ENCODE measurements at places on chromosomes 2 and 18.

- no peak for DNase-seq
- peaks cover 2% of the 10 kb centered on the region for H3K27me3 ChIP-seq
- H3K4me1 ChIP-seq, result no peaks in the 10 kb centered on the region
- H3K36me3 ChIP-seq, result no peaks in the 10 kb centered on the region
- no peak overlapping the region for H3K27ac ChIP-seq
- no peak overlapping the region for H3K4me3 ChIP-seq
Observed at GRCh38 chr18:71040161-71040560, 751.3 kb downstream of the SOCS6 start.

DNA sequence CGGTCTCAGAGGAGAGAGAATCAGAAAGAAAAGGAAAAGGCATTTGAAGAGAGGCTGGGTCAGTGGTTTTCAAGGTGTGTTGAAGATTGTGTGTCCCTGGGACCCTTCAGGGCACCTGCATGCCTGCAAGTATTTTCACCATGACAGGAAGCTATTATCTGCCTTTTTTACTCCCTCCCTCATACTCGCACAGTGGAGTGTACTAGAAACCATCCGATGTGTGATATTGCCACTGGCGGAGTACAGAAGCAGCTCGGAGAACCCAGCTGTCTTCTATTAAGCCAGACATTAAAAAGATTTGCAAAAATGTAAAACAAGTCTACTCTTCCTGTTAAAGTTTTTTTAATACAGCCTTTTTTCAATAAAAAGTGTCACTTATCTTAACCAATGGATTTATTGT, 33.7 kb upstream of the RFX8 start:
- no peaks in the 10 kb centered on the region for H3K4me1 ChIP-seq
- H3K36me3 ChIP-seq, result no peaks in the 10 kb centered on the region
- H3K27me3 ChIP-seq, result no peaks in the 10 kb centered on the region
- no peak overlapping the region for H3K27ac ChIP-seq

DNA sequence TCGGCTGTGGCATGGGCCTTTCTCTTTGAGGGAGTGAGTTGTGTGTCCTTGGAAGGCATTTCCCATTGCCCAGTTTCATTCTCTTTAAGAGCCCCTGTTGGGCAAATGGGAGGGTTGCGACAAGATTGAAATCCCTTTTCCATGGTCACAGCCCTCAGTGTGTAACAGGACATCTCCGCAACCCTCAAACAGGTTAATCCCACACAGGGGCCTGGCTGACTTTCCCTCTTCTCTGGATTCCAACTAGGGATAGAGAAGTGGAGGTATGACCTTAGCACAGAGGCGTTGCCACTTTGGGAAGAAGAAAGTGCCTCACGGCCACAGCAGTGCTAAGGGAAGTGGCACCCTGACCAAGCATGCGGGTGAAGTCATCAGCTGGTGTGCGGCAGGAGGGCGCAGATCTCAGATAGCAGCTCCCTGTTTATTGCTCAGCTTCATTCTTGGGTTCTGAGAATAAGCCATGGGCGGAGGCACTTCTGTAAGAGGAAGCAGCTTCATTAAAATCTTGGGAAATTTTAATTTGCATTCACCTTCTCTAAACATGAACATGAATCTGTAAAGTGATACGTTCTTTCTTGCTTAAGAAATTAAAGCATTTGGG, 256.5 kb downstream of the GBX2 start:
- H3K4me3 ChIP-seq, result no peak overlapping the region
- no peak overlapping the region for H3K27ac ChIP-seq
- H3K27me3 ChIP-seq, result peaks cover 4% of the 10 kb centered on the region

- no peak for DNase-seq
- H3K4me3 ChIP-seq, result no peak overlapping the region
- 0 out of 2 replicates have a peak, but pooled peaks cover under 1% of the 10 kb centered on the region for H3K36me3 ChIP-seq
- peaks cover 9% of the 10 kb centered on the region for H3K27me3 ChIP-seq
Observed at GRCh38 chr18:58851856-58852255, 12.8 kb upstream of the ZNF532 start.

- no peaks in the 10 kb centered on the region for H3K36me3 ChIP-seq
- H3K4me1 ChIP-seq, result no peaks in the 10 kb centered on the region
- no peak for DNase-seq
- no peak overlapping the region for H3K4me3 ChIP-seq
- no peak overlapping the region for H3K27ac ChIP-seq
Observed at GRCh38 chr18:60554967-60555366, 182.4 kb upstream of the MC4R start.

GRCh38 chr2:20130821-20131645, 79.6 kb upstream of the LAPTM4A start:
- no peaks in the 10 kb centered on the region for H3K36me3 ChIP-seq
- H3K27me3 ChIP-seq, result peaks cover 8% of the 10 kb centered on the region
- no peak for DNase-seq
- H3K4me3 ChIP-seq, result no peak overlapping the region
- peaks cover 20% of the 10 kb centered on the region for H3K4me1 ChIP-seq

DNA sequence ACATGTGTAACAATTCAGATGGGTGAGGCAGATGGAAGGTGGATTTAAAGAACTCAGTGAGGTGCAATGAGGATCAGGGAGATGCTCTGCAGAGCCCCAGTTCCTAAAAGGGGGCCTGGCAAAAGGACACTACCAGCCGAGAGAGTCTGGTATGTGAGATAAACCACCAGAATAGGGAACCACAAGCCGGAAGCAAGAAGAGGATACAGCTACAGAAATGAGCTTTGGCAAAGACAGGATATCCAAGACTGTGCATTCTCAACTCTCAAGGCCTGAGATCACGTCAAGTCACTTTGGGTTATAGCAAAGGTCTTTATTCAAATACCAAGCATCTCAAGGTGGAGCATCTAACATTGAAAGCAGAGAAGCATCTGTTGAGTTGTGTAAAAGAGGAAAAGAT, 293.5 kb downstream of the ARHGAP15 start:
- H3K4me1 ChIP-seq, result peaks cover 53% of the 10 kb centered on the region
- no peaks in the 10 kb centered on the region for H3K36me3 ChIP-seq
- H3K27ac ChIP-seq, result no peak overlapping the region
- H3K27me3 ChIP-seq, result no peaks in the 10 kb centered on the region

DNA sequence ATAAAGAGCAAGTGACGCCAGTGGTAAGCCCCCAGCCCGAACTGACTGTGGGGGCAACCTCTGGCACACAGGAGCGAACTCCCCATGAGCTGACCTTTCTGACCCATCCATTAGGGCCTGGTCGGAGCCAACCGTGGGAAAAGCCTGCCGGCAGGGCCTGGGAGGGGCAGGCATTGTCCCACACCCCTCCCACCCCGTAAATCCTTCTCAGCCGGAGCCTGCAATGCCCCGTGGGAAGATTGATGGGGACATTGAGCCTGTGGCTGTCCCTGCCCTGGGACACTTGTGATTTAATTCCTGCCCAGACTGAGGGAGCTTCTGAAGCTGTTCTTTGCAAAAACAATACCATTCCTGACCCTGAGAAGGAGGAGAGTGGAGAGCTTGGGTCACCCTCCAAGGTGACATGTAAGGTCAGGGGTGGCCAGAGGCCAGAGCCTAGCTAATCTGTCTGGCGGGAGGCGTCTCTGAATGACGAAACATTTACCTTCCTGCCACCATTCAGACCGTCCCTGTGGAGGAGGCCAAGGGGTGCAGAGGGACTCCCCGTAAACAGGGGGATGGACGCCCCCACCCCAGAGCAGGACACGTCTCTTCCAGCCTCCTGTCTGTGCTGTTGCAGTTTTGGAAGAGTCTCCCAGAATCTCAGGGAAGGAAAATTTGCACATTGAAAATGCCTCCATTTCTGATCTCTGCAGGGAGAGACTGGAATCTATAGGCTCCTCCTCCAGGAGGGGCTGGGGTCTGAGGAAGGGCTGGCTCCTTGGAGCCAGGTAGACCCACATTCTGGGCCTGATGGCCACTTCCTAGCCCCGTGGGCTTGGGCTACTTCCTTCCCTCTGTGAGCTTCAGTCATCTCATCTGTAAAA, 51.2 kb upstream of the HS6ST1 start:
- H3K36me3 ChIP-seq, result no peaks in the 10 kb centered on the region
- DNase-seq, result no peak
- H3K4me1 ChIP-seq, result peaks cover 40% of the 10 kb centered on the region
- H3K27ac ChIP-seq, result no peak overlapping the region
- peaks cover 6% of the 10 kb centered on the region for H3K27me3 ChIP-seq
- no peak overlapping the region for H3K4me3 ChIP-seq

DNA sequence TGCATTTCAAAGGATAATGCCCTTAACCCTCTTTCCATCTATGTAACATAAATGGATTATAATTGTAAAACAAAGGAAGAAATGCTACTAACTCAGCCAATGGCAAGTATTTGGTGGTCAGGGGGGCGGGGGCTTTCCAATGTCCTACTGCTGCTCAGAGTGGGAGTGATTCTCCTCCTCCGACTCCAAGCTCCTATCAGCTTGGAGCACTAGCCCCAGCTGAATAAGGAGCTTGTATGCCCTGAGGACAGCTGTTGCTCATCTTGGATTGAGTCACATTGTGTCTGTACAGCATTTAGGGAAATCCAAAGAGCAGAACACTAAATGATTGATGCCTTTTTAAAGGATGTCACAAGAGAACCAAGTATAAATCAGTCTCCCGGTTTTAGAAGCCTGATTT, 105.6 kb upstream of the ZNF521 start:
- no peaks in the 10 kb centered on the region for H3K36me3 ChIP-seq
- H3K27ac ChIP-seq, result no peak overlapping the region
- H3K4me3 ChIP-seq, result no peak overlapping the region
- no peak for DNase-seq
- H3K27me3 ChIP-seq, result peaks cover 6% of the 10 kb centered on the region

Measured in HFFc6 (cell line).